ENCODE measurements at places on chromosomes 5 and 9.
A peak's percentile ranks its signal among the peaks of the same experiment; 100 is the strongest.

- no peak for DNase-seq
These were observed 17.6 kb downstream of the NCS1 start for GRCh38 chr9:130189840-130190239.

- peak; percentile 33 for DNase-seq
These were observed 83.9 kb downstream of the SLC1A3 start for GRCh38 chr5:36690041-36690961.

GRCh38 chr9:125258160-125258785 lies 3.4 kb upstream of the GAPVD1 start:
- no peak for DNase-seq

DNA sequence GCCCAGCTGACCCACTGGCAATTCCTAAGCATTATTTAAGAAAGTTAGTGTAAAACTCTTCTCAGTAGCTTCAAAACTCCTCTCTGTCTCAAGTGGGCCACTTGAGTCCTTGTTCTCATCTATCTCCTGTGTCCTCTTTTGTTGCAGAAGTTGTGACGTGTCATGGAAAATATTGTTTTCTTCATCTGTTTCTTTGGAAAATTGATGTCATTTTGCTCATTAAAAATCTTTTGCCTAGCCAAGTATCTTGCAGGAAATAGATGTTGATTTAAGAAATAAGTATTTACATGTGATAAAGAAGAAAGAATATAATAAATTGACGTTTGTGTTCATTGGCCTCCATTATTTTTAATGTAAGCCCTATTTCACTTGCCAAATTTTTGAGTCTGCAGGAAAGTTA lies 1158.4 kb upstream of the SEMA6A start:
- DNase-seq = no peak

GRCh38 chr5:54404568-54404967 lies 50.9 kb upstream of the HSPB3 start:
- DNase-seq = no peak

DNA sequence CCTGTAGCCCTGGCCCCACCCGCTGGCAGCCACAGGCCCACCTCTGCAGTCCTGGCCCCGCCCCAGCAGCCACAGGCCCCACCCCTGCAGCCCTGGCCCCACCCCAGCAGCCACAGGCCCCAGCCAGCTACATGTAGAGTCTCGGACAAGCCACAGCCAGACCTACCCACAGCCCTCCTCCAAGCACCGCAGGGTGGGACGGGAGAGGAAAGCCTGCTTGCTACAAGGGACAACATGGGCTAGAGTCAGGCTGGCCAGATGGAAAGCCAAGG lies 49.5 kb upstream of the SARDH start:
- DNase-seq = no peak

GRCh38 chr5:54845567-54845941 lies 139.8 kb downstream of the ESM1 start:
- no peak for DNase-seq

DNA sequence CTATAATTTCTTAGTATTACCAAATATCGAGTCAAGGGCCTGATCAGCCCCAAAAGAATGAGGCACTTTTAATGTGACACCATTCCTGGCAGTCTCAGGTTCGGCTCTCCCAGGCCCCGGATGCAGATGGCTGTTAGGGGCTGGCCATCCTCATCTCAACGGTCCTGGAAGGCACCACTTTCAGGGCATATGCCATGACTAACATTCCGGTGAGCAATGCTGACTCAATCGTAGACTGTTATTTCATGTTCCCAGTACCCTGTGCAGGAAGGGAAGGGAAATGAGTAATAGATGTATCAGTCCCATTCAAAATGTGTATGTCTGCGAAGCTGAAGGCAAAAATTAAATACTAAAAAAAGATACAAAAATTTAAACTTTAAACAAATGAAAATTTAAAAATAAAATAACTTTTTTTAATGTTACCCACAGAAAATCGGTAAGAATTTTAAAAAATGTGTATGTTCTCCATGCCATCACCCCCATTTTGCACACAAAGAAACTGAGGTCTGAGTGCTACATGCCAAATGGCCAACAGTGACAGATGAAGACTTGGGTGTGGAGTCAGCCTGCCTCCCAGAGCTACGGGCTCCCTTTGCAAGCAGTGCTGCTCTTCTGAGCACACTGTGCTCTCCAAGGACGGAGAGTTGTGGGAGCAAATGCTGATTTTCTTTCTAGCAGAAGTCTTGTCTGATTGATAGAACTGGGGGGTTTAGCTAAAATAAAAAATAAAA lies 79.0 kb downstream of the GLDC start:
- no peak for DNase-seq
